ENCODE measurements at places on chromosomes 5 and 9. TPM values are rescaled to one million over a fixed set of nuclear protein-coding genes. Genes with fewer than 3 reads are reported as not detected.

GRCh38 chr9:14226855-14227532 is 86.9 kb downstream of the NFIB start:
- peaks cover 35% of the 10 kb centered on the region for H3K4me1 ChIP-seq
- no peaks in the 10 kb centered on the region for H3K36me3 ChIP-seq

GRCh38 chr5:157533011-157533481 is 42.5 kb downstream of the ADAM19 start:
- H3K4me3 ChIP-seq: no peak overlapping the region
- DNase-seq: no peak
- peaks cover 22% of the 10 kb centered on the region for H3K36me3 ChIP-seq
- H3K4me1 ChIP-seq: peaks cover 61% of the 10 kb centered on the region
- no peaks in the 10 kb centered on the region for H3K27me3 ChIP-seq

GRCh38 chr9:12965303-12965702 is 190.5 kb downstream of the LURAP1L start:
- H3K4me1 ChIP-seq: peaks cover 9% of the 10 kb centered on the region
- H3K27ac ChIP-seq: no peak overlapping the region
- H3K4me3 ChIP-seq: no peak overlapping the region
- H3K36me3 ChIP-seq: no peaks in the 10 kb centered on the region
- DNase-seq: no peak

Gene LHX6
- polyA plus RNA-seq: 1.3 TPM

GRCh38 chr5:133520062-133520461 is 92.3 kb downstream of the FSTL4 start:
- DNase-seq: no peak
- H3K4me1 ChIP-seq: no peaks in the 10 kb centered on the region
- H3K27me3 ChIP-seq: no peaks in the 10 kb centered on the region
- no peak overlapping the region for H3K27ac ChIP-seq
- H3K36me3 ChIP-seq: no peaks in the 10 kb centered on the region

Measured in stomach (tissue), 19 donors.